ENCODE measurements at places on chromosomes 6 and 20. TPM values are rescaled to one million over a fixed set of nuclear protein-coding genes. Genes with fewer than 3 reads are reported as not detected.

Gene SLC22A3
- 1.0 TPM for total RNA-seq

Gene ADTRP
- 0.33 TPM for total RNA-seq

Gene C6orf141
- total RNA-seq, result 0.41 TPM

Gene KHDRBS2
- not detected for total RNA-seq

Gene ENPP1
- 2.9 TPM for total RNA-seq

Gene NFKBIE
- total RNA-seq, result 2.1 TPM

Gene MOG
- 14.7 TPM for total RNA-seq

Gene KCNB1
- total RNA-seq, result 0.77 TPM

Gene TRMT6
- 7.2 TPM for total RNA-seq

Gene HLA-DPB1
- total RNA-seq, result 34.1 TPM

Gene SLC26A8
- not detected for total RNA-seq

Gene HRH3
- total RNA-seq, result not detected

Gene GLP1R
- total RNA-seq, result 7.5 TPM

DNA sequence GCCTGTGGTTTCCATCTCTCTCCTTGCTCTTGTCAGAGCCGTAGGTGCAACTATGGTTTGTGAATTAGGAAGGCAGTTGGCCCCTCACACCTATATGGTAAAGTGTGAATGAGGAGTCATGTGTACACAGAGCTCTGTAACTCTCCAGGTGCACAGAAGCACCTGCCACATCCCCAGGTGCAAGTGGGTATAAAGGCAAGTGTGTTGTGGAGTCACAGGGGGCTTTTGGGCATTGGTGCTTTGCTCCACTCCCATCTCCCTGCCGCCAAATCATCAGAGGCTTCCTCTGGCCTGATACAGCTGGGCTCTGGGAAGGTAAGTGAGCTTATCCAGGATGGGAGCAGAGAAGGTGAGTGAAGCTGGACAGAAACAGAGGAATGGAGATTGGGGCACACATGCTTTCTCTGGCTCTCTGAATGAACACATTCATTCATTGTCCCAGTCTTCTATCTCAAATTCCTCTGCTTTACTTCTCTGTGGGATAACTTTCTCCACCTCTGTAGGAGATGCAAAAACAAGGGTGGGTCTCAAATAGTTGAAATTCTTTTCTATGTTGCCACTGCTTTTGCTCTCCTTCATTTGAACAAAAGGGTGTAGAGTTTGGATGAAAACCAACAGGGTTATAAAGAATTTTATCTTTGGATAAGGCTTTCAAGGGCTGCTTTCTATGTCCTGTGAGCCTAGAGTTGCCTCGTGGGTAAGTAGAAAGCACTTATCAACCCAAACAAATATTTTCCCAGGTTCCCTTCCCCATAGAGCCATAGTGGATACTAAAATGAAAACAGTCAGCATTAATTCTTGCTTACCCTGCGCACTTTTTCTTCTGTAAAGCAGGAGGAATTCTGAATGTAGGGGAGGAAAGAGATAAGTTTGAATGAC lies 45.0 kb upstream of the RIPOR2 start:
- H3K4me1 ChIP-seq, result peaks cover 18% of the 10 kb centered on the region
- H3K27ac ChIP-seq, result no peak overlapping the region
- H3K4me3 ChIP-seq, result no peak overlapping the region
- no peak for DNase-seq
- no peaks in the 10 kb centered on the region for H3K36me3 ChIP-seq

- H3K36me3 ChIP-seq, result no peaks in the 10 kb centered on the region
- no peak overlapping the region for H3K27ac ChIP-seq
- H3K4me3 ChIP-seq, result no peak overlapping the region
- DNase-seq, result no peak
- H3K27me3 ChIP-seq, result no peaks in the 10 kb centered on the region
These were observed 67.0 kb downstream of the SLX4IP start for GRCh38 chr20:10502098-10502526.

- DNase-seq, result no peak
- H3K27me3 ChIP-seq, result no peaks in the 10 kb centered on the region
- no peaks in the 10 kb centered on the region for H3K4me1 ChIP-seq
- peaks cover 89% of the 10 kb centered on the region for H3K36me3 ChIP-seq
These were observed 10.1 kb downstream of the PHF10 start for GRCh38 chr6:169714178-169714577.

DNA sequence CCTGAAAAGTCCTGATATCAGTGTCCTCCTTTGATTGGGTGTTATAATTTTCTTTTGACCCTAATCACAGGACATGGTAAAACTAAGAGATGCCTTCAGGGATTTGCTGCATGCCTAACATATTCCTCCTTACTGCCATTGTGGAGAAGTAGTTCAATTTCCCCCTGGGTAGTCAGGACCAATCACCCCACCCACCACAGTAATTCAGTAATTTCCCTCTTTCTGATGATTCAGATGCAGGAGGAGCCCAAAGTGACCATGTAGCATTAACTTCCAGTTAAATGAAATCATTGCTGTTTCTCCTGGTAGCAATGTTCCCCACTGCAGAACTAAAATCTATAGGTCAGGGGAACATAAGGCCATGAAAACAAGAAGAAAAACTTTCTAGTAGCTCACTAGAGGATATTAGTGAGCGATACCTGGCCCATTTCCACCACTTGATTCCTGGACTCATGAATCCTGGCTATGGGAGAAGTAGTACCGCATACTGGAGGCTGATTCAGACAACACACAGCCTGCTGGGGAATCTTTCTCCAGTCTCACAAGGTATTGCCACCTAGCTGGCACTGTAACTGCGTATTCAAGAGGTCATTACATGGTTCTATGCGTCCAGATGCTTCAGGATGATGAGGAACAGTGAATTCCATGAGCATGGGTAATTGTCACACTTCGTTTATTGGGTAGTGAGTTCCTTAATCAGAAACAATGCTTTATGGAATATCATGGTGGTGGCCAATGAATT lies 561.2 kb downstream of the HAO1 start:
- H3K27me3 ChIP-seq, result no peaks in the 10 kb centered on the region
- H3K36me3 ChIP-seq, result no peaks in the 10 kb centered on the region
- H3K27ac ChIP-seq, result no peak overlapping the region

GRCh38 chr6:52547647-52548352 lies 29.1 kb downstream of the TRAM2 start:
- no peak overlapping the region for H3K27ac ChIP-seq
- H3K27me3 ChIP-seq, result no peaks in the 10 kb centered on the region
- no peaks in the 10 kb centered on the region for H3K36me3 ChIP-seq
- H3K4me1 ChIP-seq, result peaks cover 99% of the 10 kb centered on the region
- DNase-seq, result no peak
- no peak overlapping the region for H3K4me3 ChIP-seq

DNA sequence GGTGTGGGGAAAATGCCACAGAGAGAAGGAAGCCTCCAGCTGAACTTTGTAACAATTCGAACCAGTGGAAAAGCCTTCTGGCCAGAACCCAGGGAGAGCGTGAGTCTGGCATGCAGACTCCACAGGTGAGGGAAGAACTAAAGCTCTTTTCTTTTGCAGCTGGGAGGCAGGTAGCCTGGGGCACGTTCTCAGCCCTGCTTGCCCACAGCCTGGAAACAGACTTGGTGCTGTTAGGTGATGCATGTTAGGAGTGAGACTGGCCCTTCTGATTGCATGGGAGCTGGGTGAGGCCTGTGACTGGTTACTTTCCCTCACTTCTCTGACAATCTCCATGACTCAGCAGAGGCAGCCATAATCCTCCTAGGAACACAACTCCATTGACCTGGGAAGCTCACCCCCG lies 34.2 kb downstream of the PROKR2 start:
- H3K27me3 ChIP-seq, result no peaks in the 10 kb centered on the region
- no peak for DNase-seq
- H3K27ac ChIP-seq, result no peak overlapping the region

GRCh38 chr6:151747896-151748295 lies 59.6 kb upstream of the ESR1 start:
- no peaks in the 10 kb centered on the region for H3K27me3 ChIP-seq
- no peak overlapping the region for H3K27ac ChIP-seq
- H3K36me3 ChIP-seq, result no peaks in the 10 kb centered on the region
- no peak for DNase-seq
- H3K4me3 ChIP-seq, result no peak overlapping the region

DNA sequence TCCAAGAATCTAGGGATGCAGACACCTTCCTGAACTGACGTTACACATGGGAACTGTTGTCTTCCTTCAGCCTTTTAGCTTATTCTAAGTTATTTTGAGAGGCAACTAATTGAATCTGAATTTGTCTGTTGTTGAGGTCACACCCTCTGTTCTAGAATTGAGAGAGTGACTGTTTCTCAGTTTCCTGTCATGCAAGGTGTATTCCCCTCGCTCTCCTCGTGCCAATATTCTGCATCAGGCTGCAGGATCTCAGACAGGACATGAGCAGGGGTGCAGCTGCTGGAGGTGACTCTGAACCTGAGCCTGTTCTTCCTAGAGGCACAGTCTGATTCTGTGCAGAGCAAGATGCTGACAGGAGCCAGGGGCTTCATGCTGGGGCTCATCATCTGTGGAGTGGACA lies 52.5 kb downstream of the HLA-DPB1 start:
- H3K4me1 ChIP-seq, result no peaks in the 10 kb centered on the region
- DNase-seq, result no peak
- peaks cover 30% of the 10 kb centered on the region for H3K27me3 ChIP-seq
- H3K27ac ChIP-seq, result no peak overlapping the region
- no peak overlapping the region for H3K4me3 ChIP-seq
- H3K36me3 ChIP-seq, result no peaks in the 10 kb centered on the region

DNA sequence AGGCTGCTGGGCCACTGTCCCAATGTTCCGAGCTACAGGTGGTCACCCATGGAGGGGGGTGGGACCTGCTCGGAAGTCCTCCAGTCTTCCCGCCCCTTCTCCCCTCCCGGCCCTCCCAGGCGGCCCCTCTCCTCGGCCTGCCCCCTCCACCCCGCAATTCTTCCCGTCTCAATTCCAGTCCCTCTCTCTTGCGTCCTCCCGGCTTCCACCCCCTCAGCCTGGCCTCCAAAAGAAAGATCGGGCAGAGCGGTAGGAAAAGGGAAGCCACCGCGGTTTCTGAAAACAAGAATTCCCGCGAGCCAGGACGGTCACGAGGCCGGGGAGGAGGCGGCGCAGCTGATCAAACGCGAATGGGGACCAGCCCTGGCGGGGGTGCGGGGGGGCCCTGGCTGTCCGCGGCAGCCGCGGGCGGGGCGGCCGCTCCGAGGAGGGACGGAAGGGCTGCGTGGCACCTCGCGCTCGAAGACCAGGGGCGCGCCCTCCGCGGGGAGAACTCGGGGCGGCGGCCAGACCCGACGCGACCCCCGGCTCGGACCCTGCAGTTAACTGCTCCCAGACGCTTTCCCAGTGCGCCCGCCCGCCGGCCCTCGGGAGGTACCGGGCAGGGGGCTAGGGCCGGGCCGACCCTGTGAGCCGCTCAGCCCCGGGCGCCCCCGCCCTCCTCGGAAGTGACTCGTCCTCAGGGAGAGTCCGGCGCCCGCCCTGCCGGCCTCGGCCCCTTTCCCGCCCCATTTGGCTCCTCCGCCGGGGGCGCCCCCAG lies 1.0 kb downstream of the PXDC1 start:
- peak; percentile 88 for DNase-seq
- H3K36me3 ChIP-seq, result no peaks in the 10 kb centered on the region
- H3K4me1 ChIP-seq, result peaks cover 75% of the 10 kb centered on the region
- peak overlapping the region; percentile 93 for H3K27ac ChIP-seq

- no peaks in the 10 kb centered on the region for H3K27me3 ChIP-seq
- peaks cover 33% of the 10 kb centered on the region for H3K36me3 ChIP-seq
- no peak overlapping the region for H3K27ac ChIP-seq
- H3K4me1 ChIP-seq, result peaks cover under 1% of the 10 kb centered on the region
- DNase-seq, result no peak
- no peak overlapping the region for H3K4me3 ChIP-seq
These were observed 208.3 kb downstream of the TASP1 start for GRCh38 chr20:13430346-13431002.

- no peaks in the 10 kb centered on the region for H3K27me3 ChIP-seq
- H3K27ac ChIP-seq, result no peak overlapping the region
- H3K36me3 ChIP-seq, result no peaks in the 10 kb centered on the region
These were observed 93.6 kb downstream of the GJA10 start for GRCh38 chr6:89987830-89988229.

DNA sequence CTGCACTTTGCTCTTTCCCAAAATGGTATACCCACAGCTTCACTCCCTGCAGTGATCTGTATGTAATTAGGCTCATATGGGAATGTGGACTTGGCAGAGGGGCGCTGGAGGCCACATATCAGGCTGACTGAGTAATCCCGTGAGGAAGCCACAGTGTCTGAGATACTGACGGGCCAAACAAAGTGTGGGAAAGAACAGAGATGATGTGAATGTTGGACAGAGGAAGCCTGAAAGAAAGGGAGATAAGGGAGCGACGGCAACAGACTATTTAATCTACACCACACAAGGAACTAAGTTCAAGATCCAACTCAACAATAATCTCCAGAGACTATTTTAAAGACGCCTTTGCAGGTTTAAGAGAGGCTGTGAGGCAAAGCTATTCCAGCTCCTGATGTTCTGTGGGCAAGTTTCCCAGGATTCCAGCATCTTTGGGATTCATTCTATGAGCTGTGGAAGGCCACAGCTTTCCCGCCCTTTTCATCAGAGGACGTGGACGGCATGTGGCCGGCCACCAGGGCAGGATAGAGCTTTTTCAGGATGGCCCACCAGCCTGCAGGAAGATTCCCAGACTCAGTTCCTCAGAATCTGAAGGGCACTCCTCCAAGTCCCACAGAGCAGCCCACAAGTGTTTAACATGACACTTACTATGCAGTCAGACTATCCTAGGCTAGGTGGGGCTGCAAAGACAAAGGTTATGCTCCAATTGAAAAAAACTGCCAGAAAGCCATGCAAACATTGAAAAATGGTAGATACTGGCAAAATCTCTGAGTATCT lies 237.5 kb downstream of the ATXN1 start:
- peaks cover 27% of the 10 kb centered on the region for H3K4me1 ChIP-seq
- DNase-seq, result no peak
- H3K4me3 ChIP-seq, result no peak overlapping the region
- peak overlapping the region; percentile 12 for H3K27ac ChIP-seq
- peaks cover 21% of the 10 kb centered on the region for H3K36me3 ChIP-seq

GRCh38 chr6:3228771-3229565 lies 1.5 kb upstream of the TUBB2B start:
- H3K4me1 ChIP-seq, result peaks cover 60% of the 10 kb centered on the region
- H3K27me3 ChIP-seq, result peaks cover 82% of the 10 kb centered on the region
- no peak for DNase-seq
- no peaks in the 10 kb centered on the region for H3K36me3 ChIP-seq

DNA sequence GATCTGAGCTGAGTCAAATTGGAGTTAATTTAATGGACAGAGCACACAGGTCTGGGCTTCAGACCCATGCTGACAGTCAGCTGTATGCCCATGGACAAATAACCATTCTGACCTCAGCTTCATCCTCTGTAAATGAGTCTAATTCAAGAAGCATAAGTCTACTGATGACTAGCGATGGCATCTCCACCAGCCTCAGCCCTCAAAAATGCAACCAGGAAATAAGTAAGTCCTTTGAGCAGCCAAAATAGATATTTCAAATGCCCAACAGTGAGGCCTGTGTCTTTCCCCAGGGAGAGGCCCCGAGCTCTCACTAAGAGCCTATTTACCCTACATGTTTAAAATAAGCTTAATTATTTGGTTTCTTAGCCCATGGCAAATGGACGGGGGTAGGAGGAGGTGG lies 114.2 kb upstream of the MTHFD1L start:
- no peak overlapping the region for H3K27ac ChIP-seq
- no peak for DNase-seq
- H3K4me1 ChIP-seq, result peaks cover 44% of the 10 kb centered on the region
- no peaks in the 10 kb centered on the region for H3K36me3 ChIP-seq

- H3K4me1 ChIP-seq, result peaks cover 55% of the 10 kb centered on the region
- no peak for DNase-seq
- H3K27me3 ChIP-seq, result peaks cover 100% of the 10 kb centered on the region
These were observed 6.1 kb upstream of the POU3F2 start for GRCh38 chr6:98828211-98828788.
